ENCODE measurements at places on chromosomes 11 and 22. TPM values are rescaled to one million over a fixed set of nuclear protein-coding genes. Genes with fewer than 3 reads are reported as not detected.

OR5T1 gene
- not detected for total RNA-seq

NLRP14 gene
- not detected for total RNA-seq

SPDYC gene
- not detected for total RNA-seq

NAA40 gene
- 26.1 TPM for total RNA-seq

SLC5A4 gene
- not detected for total RNA-seq

TH gene
- total RNA-seq = not detected

PLEKHA7 gene
- total RNA-seq = 9.5 TPM

EXT2 gene
- 35.2 TPM for total RNA-seq

DDI1 gene
- total RNA-seq = not detected

LIN7C gene
- total RNA-seq = 29.1 TPM

WNT11 gene
- total RNA-seq = not detected

CTNND1 gene
- 3.4 TPM for total RNA-seq

TRIM49C gene
- not detected for total RNA-seq

MS4A12 gene
- not detected for total RNA-seq

All from activated CD8-positive, alpha-beta memory T cell treated with anti-CD3 and anti-CD28 coated beads for 36 hours (primary cell).